ENCODE measurements at places on chromosomes 2 and 18.

GRCh38 chr18:61606759-61607158 is 273.5 kb downstream of the CDH20 start:
- DNase-seq = no peak

GRCh38 chr2:100603948-100604633 is 41.3 kb downstream of the PDCL3 start:
- no peak for DNase-seq

- DNase-seq = no peak
Observed at GRCh38 chr18:43485545-43485963, 208.3 kb upstream of the SYT4 start.

GRCh38 chr2:95346231-95346737 is 49.1 kb downstream of the KCNIP3 start:
- DNase-seq = no peak

GRCh38 chr18:57974585-57975265 is 69.3 kb upstream of the NEDD4L start:
- DNase-seq = no peak

DNA sequence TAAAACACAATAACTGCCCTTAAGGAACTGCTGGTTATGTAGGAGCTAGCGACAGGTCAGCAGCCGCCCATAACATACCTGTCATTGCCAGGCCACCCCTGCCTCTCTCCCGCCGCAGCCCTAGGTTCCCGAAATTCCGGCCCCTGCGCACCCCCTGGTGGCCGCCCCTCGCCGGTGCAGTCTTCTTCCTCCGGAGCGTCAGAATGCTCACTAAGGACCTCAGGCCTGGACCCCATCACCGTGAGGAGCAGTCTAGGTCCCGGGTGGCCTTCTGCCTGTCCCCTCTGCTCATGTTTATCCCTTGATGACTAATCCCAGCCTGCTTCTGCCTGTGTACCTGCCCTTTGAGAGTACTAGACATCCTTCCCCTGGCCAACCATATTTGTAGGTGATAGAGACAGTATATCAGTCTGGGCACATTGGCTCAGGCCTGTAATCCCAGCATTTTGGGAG is 115.7 kb upstream of the SLC1A4 start:
- peak; percentile 43 for DNase-seq

- no peak for DNase-seq
Observed at GRCh38 chr18:68784071-68784470, 13.8 kb upstream of the CCDC102B start.

GRCh38 chr2:127389778-127390435 is 2.1 kb upstream of the MAP3K2 start:
- no peak for DNase-seq

GRCh38 chr2:217402761-217403383 is 543.0 kb upstream of the TNP1 start:
- no peak for DNase-seq

DNA sequence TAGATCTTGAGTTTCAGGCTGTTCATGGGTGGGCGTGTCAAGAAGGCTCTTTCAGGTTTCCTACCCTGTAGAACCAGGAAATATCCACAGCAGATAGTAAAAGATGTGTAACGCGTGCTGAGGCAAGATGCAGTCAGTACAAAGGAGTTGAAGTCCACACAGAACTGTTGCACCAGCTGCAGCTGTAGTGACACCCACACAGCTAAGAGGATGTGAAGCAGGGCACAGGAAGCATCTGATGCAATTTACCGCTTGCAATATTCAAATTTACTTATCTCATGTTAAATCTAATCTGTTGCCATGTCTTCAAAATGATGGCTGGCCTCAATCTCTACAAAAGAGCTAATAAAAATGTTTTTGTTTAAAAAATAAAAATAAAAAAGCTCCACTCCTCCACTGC is 132.8 kb downstream of the ARHGAP15 start:
- DNase-seq = no peak

- no peak for DNase-seq
Observed at GRCh38 chr2:162524192-162524591, 180.3 kb downstream of the GCA start.

DNA sequence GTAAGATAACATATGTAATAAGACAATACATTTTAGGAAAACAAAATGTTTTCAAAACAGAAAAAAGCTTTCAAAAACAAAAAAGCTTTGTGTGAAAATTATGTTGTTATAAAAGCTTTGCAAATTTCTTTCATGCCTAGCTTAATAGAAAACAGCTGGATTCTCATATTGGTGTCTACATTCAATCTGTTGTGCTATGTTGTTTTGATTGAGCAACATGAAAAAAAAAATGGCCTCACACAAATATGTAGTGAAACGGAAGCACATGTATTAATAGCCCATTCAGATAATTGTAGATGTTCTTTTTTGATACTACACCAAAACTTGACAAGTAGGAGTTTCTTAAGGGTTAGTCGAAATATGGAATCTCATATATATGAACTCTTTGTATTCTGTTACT is 197.5 kb downstream of the ZEB2 start:
- no peak for DNase-seq

DNA sequence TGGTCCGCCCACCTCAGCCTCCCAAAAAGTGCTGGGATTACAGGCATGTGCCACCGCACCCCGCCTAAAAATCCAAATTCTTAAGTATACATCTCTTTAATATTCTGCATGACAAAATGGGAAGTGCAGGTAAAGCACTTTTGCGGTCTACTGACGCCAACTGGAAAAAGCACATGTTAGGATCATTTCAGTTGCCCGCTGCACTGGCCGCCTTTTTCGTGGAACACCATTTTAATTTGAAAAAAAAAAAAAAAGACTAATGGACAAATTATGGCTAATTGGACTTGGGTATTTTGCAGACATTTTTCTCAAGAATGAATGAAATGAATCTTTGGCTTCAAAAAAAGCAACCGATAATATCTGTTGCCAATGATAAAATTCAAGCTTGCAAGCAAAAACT is 129.3 kb upstream of the GPC1 start:
- no peak for DNase-seq

DNA sequence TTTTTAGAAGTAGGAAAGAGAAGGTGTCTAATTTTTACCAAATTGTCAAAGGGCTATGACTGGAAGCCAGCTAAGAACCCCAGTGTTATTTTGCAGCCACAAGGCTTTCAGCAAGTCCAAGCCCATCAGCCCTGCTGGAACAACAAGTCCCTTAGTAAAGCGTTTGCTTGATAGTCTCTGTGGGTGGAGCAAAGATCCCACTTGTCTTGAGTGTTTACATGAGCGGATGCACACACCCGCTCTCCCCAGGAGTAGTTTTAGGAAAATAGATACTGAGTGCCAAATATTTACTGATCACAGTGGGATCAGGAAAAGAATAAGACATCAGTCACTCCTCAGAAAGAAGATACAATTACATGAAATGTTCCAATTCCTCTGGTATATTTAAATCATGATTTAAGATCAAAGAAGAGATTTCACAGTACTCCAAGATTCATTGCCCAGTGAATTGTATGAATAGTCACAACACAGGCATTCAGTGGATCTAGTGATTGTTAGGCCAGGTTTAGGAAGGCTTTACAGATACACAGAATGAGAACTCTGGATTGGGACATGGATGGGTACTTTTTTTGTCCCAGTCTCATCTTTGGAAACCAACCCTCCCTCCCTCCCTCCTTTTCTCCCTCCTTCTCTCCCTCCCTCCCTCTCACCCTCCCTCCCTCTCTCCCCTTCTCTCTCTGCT is 514.9 kb downstream of the PTPRM start:
- DNase-seq = peak; percentile 36

DNA sequence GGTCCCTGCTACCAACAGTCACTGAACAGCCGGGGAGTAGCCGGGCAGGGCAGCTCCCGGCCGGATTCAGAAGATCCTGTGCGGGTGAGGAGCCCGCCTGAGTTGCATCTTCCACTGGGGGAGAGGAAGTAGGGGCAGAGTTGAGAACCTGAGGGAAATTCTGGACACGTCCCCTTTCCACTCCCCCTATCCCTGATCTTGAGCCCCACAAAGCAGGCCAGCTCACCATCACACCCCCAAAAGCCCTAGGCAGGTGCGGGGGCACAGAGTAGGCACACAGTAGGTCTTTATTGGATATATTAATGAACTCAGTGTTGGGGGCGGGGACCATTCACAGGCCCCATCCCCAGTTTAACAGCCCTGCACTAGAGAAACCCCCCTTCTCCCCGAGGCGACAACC is 81.9 kb upstream of the UXS1 start:
- DNase-seq = no peak

GRCh38 chr2:138084206-138084605 is 119.9 kb downstream of the HNMT start:
- DNase-seq = no peak

- no peak for DNase-seq
Observed at GRCh38 chr2:47653902-47654789, 128.8 kb upstream of the MSH6 start.

DNA sequence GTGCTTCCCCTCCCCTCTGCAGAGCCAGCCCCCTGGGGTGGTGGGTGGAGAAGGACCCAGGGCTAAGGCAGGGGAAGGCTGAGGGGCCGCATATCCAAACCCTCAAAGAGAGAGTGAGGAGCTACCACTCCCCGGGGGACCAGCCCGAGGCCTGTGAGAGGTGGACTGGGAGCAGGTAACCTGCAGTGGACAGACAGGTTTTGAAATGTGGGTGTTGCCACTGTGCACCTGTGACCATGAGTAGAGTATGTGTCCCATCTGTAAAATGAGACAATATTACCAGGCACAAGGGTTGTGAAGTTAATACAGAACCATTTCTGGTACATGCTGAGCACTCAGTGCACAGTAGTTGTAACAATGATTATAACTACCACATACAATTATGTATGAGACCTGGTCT is 51.2 kb upstream of the POMC start:
- no peak for DNase-seq

DNA sequence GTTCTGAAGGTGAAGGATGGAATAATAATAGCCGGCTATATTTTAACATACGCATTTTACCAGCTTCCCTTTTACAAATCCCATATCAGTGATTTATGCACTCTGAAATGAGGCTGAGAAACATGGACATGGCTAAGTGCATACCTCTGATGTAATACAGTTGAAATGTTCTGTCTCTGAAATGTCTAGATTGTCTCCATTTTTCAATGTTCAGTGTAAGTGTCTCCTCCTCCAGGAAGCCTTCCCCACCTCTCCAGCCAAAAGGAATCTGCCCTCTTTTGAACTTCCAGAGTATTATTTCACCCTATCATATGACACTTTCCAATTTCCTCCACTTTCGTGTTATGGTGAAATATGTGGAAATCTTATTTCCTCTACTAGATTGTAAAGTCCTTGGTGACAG is 29.5 kb upstream of the ME2 start:
- no peak for DNase-seq

DNA sequence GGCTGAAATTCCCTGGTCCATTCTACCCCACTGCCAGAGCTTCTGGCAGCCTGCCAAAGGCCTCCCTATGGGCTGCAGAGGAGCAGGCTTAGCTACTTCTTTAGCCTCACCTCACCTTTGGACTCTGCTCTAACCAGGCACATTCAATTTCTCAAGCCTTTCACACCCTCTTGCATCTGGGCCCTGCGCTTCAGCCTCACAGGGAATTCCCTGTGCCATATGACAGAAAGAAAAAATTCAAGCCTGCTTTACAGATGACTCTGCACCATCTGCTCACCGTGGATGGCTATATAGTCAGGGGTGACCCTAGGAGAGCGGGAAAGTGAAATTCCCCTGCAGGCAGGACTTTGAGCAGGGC is 62.5 kb downstream of the REEP1 start:
- DNase-seq = no peak

- no peak for DNase-seq
Observed at GRCh38 chr2:212595036-212595654, 56.5 kb upstream of the ERBB4 start.

DNA sequence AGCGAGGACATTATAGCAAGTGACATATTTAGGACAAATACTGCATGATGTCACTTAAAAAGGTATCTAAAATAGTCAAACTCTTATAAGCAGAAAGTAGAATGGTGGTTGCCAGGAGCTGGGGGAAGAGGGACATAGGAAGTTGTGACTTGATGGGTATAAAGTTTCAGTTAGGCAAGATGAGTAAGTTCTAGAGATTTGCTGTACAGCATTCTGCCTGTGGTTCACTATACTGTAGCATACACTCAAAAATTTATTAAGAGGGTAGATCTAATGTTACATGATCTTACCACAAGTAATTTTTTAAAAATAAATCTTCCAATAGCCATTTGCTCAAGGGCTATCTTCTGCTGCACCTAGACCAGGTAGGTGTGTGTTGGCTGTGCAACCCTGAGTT is 78.1 kb upstream of the NPAS2 start:
- DNase-seq = no peak

GRCh38 chr2:190482451-190482850 is 52.1 kb downstream of the NEMP2 start:
- no peak for DNase-seq

GRCh38 chr2:25993049-25993448 is 10.8 kb upstream of the KIF3C start:
- DNase-seq = no peak

GRCh38 chr2:203535784-203536585 is 884 bp upstream of the RAPH1 start:
- DNase-seq = no peak

DNA sequence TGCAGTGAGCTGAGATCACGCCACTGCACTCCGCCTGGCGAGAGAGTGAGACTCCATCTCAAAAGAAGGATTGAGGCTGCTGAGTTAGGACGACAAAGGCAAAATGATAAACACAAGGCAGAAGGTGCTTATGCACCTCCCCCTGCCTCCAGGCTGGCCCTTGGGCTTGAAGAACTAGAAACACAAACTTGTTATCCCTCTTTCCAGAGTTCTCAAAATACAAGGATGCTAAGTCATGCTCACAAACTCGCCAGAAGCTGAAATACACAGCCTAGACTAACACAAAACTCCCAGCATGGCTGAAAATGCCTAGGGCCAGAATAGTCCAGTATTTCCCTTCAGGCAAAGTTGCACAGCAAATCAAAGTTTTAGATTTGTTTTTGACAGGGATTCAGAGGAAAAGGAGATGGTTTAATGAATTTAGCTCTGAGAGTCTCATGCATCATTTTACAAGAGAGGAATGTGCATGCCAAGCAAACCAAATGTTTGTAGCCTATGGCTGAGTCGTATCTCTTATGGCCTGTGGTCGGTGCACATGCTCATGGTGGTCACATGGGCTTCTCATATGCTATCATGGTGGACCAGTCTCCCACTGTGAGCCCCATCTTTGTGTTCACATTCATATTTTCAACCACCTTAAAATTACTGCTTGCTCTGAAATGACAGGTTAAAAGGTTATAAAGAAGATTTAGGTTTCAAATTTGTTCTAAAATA is 16.2 kb upstream of the MREG start:
- DNase-seq = no peak

DNA sequence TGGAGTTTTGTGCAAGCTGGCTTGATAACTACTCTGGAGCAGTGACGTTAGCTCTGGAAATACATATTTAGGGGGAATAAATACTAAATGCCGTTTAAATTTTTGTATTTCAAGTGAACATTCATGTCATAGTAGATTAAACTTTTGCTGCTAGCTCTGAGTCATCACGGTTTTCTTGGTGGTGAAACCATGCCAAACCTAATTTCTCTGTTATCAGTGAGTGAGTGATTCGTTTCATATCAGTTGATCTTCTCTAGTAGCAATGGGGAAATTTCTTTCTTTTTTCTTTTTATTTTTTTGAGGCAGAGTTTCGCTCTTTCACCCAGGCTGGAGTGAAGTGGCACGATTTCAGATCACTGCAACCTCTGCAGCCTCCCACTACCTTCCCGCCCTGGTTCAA is 211.1 kb downstream of the PTPRM start:
- no peak for DNase-seq

- DNase-seq = peak; percentile 32
Observed at GRCh38 chr2:203578759-203579643, 43.9 kb upstream of the RAPH1 start.
